ENCODE measurements at places on chromosomes 13 and 19. TPM values are rescaled to one million over a fixed set of nuclear protein-coding genes. Genes with fewer than 3 reads are reported as not detected.
A peak's percentile ranks its signal among the peaks of the same experiment; 100 is the strongest.

- no peak for DNase-seq
Measured at GRCh38 chr13:104553896-104554295, 1487.7 kb upstream of the SLC10A2 start.

DNA sequence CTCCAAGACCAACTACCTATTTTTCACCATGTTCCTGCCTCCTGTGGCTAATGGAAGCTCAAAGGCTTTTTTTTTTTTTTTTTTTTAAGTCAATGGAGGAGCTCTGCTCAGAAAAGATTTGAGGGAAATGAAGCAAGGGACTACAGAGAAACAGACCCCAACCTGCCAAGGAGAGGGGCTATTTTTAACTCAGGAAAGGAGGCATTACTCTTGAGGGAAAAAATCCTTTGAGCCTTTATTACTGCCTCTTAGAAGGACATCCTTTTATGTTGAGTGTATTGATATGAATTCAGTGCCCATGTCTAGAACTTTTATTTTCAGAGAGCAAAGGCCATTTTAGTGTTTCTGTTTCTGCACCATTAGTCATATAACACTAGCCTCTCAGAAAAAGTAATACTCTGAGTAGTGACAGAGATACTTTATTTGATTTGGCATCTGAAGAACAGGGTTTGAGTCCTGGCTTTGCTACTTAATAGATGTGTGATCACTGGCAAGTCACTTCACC is 68.1 kb upstream of the PCDH8 start:
- no peak for DNase-seq

GRCh38 chr13:110228936-110229904 is 77.7 kb downstream of the COL4A1 start:
- no peak for DNase-seq

- no peak for DNase-seq
Measured at GRCh38 chr19:9735986-9736385, 32.6 kb downstream of the ZNF846 start.

GRCh38 chr19:3516675-3517207 is 10.6 kb downstream of the FZR1 start:
- DNase-seq, result no peak

- no peak for DNase-seq
Measured at GRCh38 chr19:12544401-12544876, 6.8 kb downstream of the ZNF564 start.

GRCh38 chr19:49975051-49975450 is 14.1 kb upstream of the SIGLEC11 start:
- DNase-seq, result no peak

DNA sequence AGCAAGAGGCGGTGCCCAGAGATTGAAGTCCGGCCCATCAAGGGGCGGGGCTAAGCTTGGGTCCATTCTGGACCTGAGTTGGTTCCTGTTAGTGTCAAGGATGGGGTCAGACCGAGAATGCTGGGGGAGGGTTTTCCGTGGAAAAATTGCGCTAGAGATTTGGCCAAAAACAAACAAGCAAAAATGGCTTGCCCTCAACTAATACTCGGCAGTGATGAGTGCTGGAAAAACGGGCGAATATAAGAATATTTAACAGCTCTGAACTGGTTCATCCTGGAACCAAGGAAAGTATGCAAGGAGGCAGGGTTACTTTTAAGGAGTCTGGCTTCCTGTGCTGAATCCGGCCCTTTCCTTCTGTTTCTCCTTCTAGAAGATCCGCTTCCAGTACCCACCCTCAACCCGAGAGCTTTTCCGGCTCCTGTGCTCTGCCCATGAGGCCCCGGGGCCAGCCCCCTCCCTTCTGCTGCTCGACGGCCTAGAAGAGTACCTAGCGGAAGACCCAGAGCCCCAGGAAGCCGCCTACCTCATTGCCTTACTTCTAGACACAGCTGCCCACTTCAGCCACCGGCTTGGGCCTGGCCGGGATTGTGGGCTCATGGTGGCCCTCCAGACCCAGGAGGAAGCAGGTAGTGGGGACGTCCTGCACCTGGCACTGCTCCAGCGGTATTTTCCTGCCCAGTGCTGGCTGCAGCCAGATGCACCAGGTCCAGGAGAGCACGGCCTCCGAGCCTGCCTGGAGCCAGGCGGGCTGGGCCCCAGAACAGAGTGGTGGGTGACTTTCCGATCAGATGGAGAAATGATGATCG is 880 bp downstream of the SWSAP1 start:
- DNase-seq, result peak; percentile 60

DNA sequence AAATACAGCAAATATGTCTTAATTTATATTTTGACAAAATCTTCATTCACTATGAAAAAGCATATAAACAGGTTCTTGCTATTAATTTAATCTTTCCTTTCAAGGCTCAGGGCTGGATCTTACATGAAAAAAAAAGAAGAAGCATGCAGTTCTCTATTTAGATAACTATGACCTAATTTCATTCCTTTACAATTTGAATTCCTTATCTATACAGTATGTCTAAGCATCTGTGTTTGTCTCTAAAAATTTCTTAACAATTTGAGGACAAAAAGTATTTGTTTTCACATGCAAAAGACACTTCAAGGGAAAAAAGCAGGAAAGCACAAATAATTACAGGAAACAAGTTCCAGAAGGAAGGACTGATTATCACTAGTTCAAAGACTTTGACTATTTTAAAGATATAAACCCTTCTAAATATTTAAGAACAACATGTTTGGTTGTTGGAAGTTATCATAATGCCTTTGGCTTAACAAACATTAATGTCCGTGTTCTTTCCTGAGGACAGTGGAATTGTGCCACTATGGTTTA is 157.5 kb downstream of the TBC1D4 start:
- DNase-seq, result no peak

DNA sequence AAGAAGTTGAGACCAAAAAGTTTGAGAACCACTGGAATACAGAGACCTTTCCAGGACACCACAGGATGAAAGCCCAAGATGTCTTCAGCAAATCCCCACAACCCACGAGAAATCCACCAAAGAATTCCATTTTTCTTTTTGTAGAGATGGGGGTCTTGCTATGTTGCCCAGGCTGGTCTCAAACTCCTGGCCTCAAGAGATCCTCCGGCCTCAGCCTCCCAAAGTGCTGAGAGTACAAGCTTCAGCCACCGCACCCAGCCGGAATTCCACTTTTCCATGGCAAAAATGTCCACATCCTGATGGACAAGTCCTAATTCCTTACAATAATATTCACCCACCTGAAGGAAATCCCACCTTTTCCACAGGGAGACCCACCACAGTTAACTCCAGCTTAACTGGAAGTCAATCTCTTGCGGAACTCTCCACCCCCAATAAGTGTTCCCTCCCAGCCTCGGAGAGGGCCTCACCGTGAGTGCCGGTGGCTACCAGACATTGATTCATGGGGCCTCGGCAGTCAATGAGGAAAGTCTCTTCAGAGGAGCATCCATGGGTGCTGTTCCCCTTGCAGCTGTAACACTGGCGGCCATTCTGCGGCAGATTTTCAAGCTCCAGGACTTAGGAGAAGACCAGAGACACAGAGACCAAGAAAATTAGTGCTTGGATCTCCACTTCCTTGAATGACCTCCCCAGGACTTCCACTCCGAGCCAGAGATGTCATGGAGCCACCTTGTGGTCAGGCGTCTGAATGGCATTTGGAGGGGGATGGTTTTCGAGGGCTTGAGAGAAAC is 12.3 kb upstream of the CADM4 start:
- peak; percentile 60 for DNase-seq

GRCh38 chr19:58001895-58002369 is 688 bp downstream of the ZNF606 start:
- DNase-seq, result no peak

GRCh38 chr19:1923319-1923718 is 17.7 kb upstream of the CSNK1G2 start:
- no peak for DNase-seq

DNA sequence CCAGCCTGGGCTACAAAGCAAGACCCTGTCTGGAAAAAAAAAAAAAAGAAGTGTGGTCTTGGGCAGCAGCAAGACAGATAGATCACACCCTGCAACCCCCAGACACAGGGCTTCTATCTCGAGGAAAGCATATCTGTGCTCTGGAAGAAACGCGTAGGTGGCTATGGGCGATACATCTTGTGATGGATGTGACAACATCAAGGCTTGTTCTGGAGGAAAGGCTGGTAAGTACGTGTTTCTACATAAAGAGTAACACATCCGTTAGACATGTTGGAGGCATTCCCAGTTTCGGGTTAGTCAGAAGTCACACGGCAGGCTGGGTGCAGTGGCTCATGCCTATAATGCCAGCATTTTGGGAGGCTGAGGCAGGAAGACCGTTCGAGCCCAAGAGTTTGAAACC is 6.6 kb upstream of the DHDH start:
- DNase-seq, result no peak

DNA sequence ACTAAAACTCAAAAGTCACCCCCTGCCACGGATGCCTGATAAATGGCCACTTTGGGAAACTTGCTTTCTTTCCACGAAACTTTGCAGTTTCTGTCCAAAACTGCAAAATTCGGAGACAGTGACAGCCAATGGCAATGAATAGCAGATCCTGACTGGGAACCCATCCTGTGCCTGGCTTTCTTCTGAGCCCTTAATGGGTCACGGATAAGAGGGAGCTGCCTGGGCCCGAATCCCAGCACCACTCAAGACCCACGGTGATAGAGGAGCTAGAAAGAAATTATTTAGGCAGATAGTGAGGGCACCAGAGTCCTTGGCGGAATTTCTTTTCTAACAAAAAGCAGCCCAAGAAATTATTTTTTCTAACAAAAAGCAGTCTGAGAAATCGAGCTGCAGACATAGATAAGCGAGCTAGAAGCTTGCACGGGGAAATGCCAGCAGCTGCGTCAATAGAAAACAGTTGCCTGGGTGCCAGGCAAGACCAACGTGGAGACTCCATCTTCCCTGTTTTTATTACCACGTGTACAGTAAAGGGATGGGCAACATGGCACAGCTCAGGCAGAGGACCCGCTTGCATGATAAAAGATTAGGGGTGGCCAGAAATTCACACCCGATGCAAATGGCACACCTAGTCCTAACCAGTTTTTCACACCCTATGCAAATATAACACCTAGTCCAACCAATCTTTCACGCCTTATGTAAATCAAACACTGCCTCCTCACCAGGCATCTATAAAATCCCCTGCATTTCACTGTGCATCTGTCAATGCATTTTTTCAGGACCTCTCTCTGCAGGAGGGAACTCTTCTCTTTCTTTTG is 7.1 kb upstream of the HSH2D start:
- DNase-seq, result no peak

GRCh38 chr13:45011198-45011597 is 21.9 kb downstream of the GPALPP1 start:
- DNase-seq, result no peak

- peak; percentile 64 for DNase-seq
Measured at GRCh38 chr19:41575998-41576397, at the start of gene CEACAM21. Gene CEACAM21 (plus strand): TSS chr19:41576166. CDS start chr19:41576275, 109 bp downstream.

GRCh38 chr19:47765523-47766358 is 12.8 kb upstream of the SELENOW start:
- DNase-seq, result peak; percentile 86

GRCh38 chr13:30526612-30527495 is 61.1 kb upstream of the HMGB1 start:
- DNase-seq, result no peak

GRCh38 chr13:97124915-97125809 is 97.0 kb upstream of the MBNL2 start:
- peak; percentile 33 for DNase-seq

DNA sequence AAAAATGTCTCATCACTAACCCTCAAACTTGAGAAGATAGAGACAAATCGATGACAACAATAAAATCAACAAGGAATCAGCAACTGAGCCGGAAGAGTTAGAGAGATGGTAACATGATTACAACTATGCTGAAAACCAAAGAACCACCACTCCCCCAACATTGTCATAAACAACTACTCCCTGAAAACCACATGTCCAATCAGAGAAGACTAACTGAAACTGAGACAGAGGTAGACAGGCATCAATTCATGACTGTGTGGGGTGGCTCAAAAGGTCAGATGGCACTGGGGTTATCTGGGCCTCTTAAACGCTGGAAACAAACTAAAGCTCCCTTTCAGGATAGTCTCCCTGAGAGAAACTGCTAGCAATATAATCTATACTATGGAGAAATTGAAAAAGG is 488.8 kb downstream of the KCTD12 start:
- DNase-seq, result no peak

DNA sequence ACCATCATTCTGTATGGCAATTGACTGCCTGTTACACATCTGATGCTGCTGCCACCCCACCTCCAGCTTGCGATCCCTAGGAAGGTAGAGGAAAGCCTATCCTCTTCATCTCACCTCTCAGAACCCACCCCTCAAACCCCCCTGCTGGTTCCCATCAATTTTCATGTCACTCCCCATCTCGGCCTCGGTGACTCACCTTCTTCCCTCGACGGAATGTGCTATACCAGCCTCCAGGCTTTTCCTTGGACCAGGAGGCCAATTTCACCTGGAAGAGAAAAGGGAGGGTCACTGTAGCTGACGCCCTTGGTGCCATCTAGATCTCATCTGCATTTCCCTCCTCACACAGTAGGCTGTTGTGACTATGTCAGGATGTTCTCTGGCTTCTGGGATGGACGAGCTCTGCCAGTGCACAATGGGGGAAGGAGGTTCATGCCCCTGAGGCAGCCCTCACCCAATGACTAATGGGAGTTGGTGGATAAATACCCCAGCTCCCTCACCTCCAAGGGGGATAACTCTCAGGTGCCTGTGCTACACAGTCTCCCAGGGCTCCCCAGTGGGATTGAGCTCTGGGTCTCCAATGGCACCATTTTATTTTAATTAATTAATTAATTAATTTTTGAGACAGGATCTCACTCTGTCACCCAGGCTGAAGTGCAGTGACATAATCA is 26.4 kb upstream of the OLFM2 start:
- DNase-seq, result no peak

GRCh38 chr13:113045251-113046127 is 60.1 kb upstream of the F7 start:
- no peak for DNase-seq

- DNase-seq, result no peak
Measured at GRCh38 chr13:22175815-22176214, 504.9 kb downstream of the FGF9 start.

DNA sequence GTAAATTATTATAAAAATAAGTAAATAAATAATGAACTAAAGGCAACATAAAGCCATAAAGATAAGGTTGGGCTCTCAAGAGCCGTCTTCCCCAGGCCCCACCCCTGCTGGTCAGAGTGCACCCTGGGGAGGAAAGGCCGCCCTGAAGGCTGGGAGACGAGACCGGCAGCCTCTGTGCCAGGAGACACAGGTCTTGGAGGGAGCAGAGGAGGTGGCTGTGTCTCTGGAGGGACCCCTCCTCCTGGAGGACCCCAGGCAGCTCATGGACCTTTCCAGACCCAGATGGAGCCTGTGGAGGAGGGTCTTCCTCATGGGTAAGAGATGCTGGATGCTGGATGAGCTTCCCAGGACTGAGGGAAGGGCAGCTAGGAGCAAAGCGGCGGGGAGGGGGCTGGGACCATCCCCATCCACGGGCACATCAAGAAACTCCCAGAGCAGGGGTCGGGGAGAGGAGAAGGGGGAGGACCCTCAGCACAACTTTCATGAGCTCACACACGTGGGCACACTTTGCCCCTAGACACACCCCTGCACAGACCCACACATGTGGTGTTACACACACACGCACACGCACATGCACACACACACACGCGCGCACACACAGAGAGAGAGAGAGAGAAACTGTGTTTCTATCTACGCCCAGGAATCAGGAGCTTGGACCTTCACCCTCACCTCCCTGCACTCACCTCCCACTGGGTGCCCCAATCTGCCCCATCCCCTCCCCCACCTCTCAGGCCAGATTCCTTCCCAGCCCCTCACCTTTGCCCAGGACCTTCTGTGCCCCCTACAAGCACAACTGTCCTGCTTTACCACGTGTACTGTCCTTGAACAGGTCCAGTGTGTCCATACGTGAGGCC is at the start of gene CEACAM18:
CEACAM18 (plus strand) TSS at position 159 of the 854 bp plus-strand sequence.
- DNase-seq, result no peak

TTC9B gene
- not detected for total RNA-seq

LRRC25 gene
- 2.9 TPM for total RNA-seq

SYNGR4 gene
- not detected for total RNA-seq

NDFIP2 gene
- 46.3 TPM for total RNA-seq

DDA1 gene
- 31.9 TPM for total RNA-seq
